ENCODE measurements at places on chromosomes 1 and 21.

GRCh38 chr1:8047686-8048445 is 21.8 kb upstream of the ERRFI1 start:
- no peak for DNase-seq

DNA sequence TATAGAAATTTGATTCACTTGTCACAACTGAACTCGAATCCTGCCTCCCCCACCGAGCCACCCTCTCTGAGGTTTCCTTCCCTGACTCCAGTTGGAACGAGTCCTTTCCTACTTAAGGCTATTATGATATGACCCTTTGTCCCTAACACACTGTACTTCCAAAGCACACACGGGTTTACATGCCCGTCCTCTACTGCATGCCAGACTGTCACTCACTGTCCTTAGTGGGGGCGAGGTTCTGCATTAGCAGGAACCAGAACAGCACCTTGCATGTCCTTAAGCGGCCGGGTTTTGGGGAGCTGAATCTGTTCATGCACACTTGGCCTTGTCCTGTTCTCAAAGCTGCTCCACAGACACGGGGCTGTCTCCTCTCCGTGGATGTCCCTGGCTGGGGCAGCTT is 164.6 kb upstream of the KCNJ6 start:
- no peak for DNase-seq

DNA sequence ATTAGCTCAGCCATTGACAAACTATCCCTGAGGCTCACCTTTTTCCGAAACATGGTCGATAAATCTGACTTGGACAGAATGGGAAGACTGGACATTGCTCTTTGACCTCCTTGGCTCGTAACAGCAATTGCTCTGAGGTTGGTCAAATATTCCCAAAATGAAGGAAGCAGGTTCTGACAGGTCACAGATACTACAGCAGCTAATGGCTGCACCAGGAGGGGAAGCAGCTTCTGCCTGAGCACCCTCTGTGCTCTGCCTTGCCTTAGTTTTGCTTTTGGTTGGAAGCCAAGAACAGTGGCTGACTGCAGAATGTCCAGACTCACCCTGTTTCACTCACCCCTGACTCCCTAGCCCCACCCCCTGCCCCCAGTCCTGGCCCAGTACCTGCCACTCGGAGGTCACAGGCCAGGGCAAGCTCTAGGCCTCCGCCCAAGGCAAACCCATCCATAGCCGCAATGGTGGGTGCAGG is 15.4 kb downstream of the ECHDC2 start:
- no peak for DNase-seq

DNA sequence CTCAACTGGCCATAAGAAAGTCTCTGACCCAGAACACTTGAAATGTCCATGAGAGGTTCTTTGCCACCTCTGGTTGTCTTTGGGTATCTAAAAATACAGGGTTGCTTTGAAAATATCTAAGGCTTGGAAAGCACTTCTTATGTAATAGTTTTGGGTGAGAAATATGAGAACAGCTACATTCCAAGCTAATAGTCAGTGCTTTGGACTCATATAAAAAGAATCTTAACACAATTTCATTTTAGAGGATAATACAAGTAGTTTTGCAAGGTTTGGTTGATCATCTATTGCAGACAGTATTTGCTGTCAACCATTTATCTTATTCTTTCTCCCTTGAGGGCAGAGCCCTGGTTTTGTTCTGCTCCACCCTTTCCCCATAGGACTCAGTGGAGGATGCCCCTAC is 207.5 kb downstream of the KCNK2 start:
- no peak for DNase-seq

DNA sequence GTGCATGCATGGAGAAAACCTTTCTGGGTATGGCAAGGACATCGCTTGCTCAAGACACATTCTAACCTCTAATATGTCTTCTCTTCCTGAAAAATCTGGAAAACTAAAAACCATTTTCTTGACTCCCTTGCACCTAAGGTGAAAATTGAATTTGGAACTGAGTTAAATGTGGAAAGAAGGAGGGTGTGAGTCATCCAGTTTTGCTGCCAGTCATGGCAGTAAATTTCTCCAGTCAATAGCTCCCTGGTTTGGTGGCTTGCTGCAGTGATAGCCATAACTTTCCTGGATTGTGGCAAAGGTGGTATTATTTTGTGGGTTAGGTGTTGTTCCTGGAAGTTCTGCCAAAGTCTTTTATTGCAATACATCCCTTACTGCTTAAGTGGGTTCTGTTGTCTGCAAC is 2.5 kb downstream of the ZCCHC17 start:
- DNase-seq, result no peak

DNA sequence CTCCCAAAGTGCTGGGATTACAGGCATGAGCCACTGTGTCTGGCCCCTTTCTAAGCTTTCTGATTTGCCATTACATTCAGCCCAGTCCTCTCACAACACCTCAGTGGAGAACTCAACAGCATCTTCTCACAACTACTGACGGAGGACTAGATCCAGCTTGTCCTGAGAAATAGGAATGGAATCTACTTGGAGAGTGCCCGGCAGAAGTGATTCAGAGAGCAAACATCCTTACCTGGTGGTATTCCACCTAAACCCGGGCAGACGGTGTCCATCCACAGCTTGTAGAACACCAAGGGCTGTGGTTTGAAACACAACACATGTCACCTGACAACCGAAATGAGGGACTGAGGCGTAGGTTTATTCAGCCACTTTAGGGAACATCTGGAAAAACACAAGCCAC is 28.8 kb upstream of the CCSAP start:
- no peak for DNase-seq

- no peak for DNase-seq
Measured at GRCh38 chr1:164668491-164669400, 109.8 kb downstream of the PBX1 start.

- DNase-seq, result no peak
Measured at GRCh38 chr1:164774819-164775654, 216.1 kb downstream of the PBX1 start.

- DNase-seq, result no peak
Measured at GRCh38 chr1:109630081-109630897, 10.7 kb downstream of the AMPD2 start.

DNA sequence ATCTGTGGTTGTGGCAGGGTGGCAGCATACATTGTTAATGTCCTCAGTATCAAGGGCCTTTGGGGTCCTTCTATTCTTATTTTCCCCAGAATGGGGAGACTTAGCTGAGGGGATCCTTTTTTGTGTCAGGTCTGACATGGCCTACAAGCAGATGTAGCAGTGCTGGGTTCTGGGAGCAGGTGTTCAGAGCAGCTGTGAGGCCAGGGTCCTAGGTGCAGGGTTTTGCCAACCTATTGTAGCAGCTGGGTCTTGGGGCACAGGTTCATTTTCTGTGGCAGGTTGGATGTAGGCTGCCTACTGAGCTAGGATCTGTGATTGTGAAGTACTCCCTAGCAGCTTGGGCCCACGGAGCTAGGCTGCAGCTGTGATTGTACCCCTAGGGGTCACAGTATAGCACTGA is 60.1 kb downstream of the DIPK1A start:
- no peak for DNase-seq

GRCh38 chr1:18077657-18078215 is 29.9 kb upstream of the IGSF21 start:
- DNase-seq, result no peak

Data from omental fat pad (tissue), 4 donors.